ENCODE measurements at places on chromosomes 12 and 14. TPM values are rescaled to one million over a fixed set of nuclear protein-coding genes. Genes with fewer than 3 reads are reported as not detected.

Gene ANO4
- polyA plus RNA-seq = not detected

Gene LRTM2
- polyA plus RNA-seq = not detected

Gene CISTR
- polyA plus RNA-seq = not detected

Gene ZBTB25
- polyA plus RNA-seq = 38.2 TPM

Gene ABCC9
- not detected for polyA plus RNA-seq

Gene ANKRD33
- not detected for polyA plus RNA-seq

GRCh38 chr12:77817276-77817675 is 13.4 kb upstream of the NAV3 start:
- H3K36me3 ChIP-seq = no peaks in the 10 kb centered on the region
- no peak overlapping the region for H3K4me3 ChIP-seq
- no peaks in the 10 kb centered on the region for H3K27me3 ChIP-seq
- H3K4me1 ChIP-seq = no peaks in the 10 kb centered on the region

GRCh38 chr14:99677231-99678140 is 6.6 kb upstream of the CYP46A1 start:
- DNase-seq = no peak
- H3K27me3 ChIP-seq = peaks cover 10% of the 10 kb centered on the region
- no peaks in the 10 kb centered on the region for H3K36me3 ChIP-seq
- H3K27ac ChIP-seq = no peak overlapping the region

- no peaks in the 10 kb centered on the region for H3K36me3 ChIP-seq
- DNase-seq = peak; percentile 33
- no peak overlapping the region for H3K27ac ChIP-seq
- H3K4me1 ChIP-seq = no peaks in the 10 kb centered on the region
Observed at GRCh38 chr14:61385002-61385685, 63.8 kb downstream of the PRKCH start.

DNA sequence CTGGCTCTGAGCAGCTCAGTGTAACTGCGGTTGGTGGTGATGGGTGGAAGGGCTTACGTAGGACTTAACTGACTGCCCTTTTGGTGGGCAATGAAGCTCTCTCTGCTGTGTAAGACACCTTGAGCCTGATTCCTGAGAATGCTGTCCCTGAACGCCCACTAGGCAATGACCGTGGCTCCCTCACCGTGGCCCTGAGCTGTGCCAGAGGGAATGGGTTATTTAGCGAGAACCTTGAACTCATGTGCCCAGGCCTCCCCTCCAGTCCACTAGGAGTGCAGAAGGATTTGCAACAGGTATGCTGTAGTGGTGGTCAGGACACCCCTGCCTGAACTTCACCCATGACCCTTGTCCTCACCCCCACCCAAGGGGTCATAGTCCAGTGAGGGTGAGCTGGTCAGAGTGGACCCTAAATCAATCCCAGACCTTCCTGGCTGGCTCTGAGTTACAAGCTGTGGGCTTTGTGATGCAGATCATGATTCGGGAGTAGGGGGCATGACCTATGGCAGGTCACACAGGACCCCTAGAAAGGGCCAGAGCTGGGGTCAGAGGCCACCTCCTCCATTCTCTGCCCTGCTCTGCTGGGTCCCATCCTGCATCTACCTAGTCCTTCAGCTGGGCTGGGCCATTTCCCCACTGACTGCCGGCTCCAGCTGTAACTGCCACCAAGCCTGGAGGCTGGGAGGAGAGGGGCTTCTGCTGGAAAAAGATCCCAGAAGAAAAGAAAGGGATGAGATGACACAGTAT is 14.5 kb upstream of the ANKRD33 start:
- H3K4me3 ChIP-seq = no peak overlapping the region
- no peak overlapping the region for H3K27ac ChIP-seq
- H3K36me3 ChIP-seq = no peaks in the 10 kb centered on the region
- H3K27me3 ChIP-seq = peaks cover 9% of the 10 kb centered on the region
- H3K4me1 ChIP-seq = peaks cover 14% of the 10 kb centered on the region

GRCh38 chr14:68199554-68200151 is 380.1 kb downstream of the RAD51B start:
- H3K4me3 ChIP-seq = no peak overlapping the region
- H3K4me1 ChIP-seq = peaks cover 7% of the 10 kb centered on the region
- no peak overlapping the region for H3K27ac ChIP-seq
- DNase-seq = no peak

GRCh38 chr12:57193706-57194245 is 22.8 kb upstream of the NXPH4 start:
- no peaks in the 10 kb centered on the region for H3K4me1 ChIP-seq
- H3K36me3 ChIP-seq = no peaks in the 10 kb centered on the region
- H3K27me3 ChIP-seq = no peaks in the 10 kb centered on the region
- H3K4me3 ChIP-seq = no peak overlapping the region
- no peak for DNase-seq

DNA sequence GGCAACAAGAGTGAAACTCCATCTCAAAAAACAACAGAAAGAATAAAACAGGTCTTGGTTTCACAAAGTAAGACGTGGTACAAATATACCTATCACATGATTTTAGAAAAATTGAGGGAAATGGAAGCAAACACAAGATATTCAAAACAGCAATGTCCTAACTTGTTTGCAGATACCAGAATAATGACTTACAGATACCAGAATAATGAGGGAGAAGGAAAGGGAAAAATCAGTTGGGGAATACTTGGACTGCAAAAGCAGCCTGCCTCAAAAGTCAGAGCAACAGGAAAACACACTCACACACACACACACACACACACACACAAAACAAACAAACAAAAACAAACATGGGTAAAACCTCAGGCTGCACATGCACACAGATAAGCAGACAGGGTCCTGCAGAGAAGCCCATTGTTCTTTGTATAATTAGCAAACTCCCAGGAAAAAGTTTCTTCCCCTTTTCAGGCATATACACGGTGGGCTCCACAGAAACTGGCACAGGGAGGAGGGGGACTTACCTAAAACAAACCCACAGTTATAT is 65.7 kb upstream of the CAPRIN2 start:
- no peak for DNase-seq
- peaks cover 11% of the 10 kb centered on the region for H3K4me1 ChIP-seq
- no peak overlapping the region for H3K27ac ChIP-seq
- H3K36me3 ChIP-seq = no peaks in the 10 kb centered on the region
- H3K4me3 ChIP-seq = no peak overlapping the region

GRCh38 chr12:80670214-80670613 is 37.2 kb upstream of the MYF6 start:
- H3K36me3 ChIP-seq = no peaks in the 10 kb centered on the region
- H3K27ac ChIP-seq = no peak overlapping the region

- DNase-seq = no peak
- H3K4me3 ChIP-seq = no peak overlapping the region
- no peak overlapping the region for H3K27ac ChIP-seq
- H3K27me3 ChIP-seq = peaks cover 5% of the 10 kb centered on the region
- H3K36me3 ChIP-seq = no peaks in the 10 kb centered on the region
Observed at GRCh38 chr12:53645165-53645564, 19.0 kb upstream of the ATF7 start.

- no peak overlapping the region for H3K4me3 ChIP-seq
- peaks cover 28% of the 10 kb centered on the region for H3K36me3 ChIP-seq
- DNase-seq = no peak
- no peaks in the 10 kb centered on the region for H3K27me3 ChIP-seq
- no peaks in the 10 kb centered on the region for H3K4me1 ChIP-seq
Observed at GRCh38 chr12:45388545-45388944, 172.7 kb downstream of the ANO6 start.

DNA sequence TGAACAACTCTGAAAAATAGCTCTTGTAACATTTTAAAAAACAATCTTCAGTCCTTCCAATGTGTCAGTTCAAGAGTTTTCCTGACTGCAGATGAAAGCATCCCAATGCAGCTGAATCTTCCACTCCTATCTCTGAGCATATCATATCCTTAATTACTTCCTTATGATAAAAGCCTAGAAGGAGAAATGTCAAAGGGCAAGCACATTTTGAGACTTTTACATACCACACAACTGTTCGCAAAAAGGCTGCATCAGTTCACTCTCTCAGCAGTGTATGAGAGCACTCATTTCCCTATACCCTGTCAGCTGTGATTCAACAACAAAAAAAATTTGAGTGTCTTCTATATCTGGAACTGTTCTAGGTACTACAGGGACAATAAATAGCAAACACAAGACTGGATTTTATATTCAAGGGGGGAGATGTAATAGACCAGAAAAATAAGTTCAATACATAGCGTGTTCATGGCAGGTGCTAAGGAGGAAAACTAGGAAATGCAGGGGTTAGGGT is 66.1 kb downstream of the ACADS start:
- no peak overlapping the region for H3K27ac ChIP-seq
- H3K36me3 ChIP-seq = peaks cover 22% of the 10 kb centered on the region
- no peak overlapping the region for H3K4me3 ChIP-seq
- no peak for DNase-seq

- H3K4me1 ChIP-seq = no peaks in the 10 kb centered on the region
- DNase-seq = no peak
- no peak overlapping the region for H3K27ac ChIP-seq
- no peak overlapping the region for H3K4me3 ChIP-seq
- H3K27me3 ChIP-seq = no peaks in the 10 kb centered on the region
Observed at GRCh38 chr14:103733651-103734050, 18.0 kb downstream of the ZFYVE21 start.

- H3K27ac ChIP-seq = peak overlapping the region; percentile 23
- no peaks in the 10 kb centered on the region for H3K27me3 ChIP-seq
- DNase-seq = no peak
- no peak overlapping the region for H3K4me3 ChIP-seq
- peaks cover 31% of the 10 kb centered on the region for H3K4me1 ChIP-seq
- no peaks in the 10 kb centered on the region for H3K36me3 ChIP-seq
Observed at GRCh38 chr14:39229601-39230110, 4.1 kb upstream of the MIA2 start.

DNA sequence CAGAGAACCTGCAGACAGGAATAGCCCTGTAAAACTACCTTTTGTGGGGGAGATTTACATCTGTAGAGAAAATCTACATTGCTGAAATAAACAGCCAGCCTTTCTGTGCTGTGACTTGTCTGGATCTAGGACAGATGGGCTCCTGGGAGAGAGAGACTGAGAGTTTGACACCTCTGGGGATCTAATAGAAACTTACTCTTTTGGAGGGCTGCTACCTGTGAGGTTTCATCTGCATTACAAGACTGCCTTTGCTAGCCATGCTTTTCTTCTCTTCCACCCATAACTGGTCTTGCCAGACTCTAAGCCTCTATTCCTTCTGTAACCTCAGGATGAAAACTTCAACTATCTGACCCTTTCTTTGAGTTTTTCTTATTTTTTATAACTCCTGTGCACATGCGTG is 452.6 kb downstream of the ZFP36L1 start:
- H3K4me3 ChIP-seq = no peak overlapping the region
- no peak overlapping the region for H3K27ac ChIP-seq
- no peak for DNase-seq
- no peaks in the 10 kb centered on the region for H3K36me3 ChIP-seq
- H3K4me1 ChIP-seq = peaks cover 36% of the 10 kb centered on the region

- H3K27ac ChIP-seq = no peak overlapping the region
- H3K4me1 ChIP-seq = no peaks in the 10 kb centered on the region
- DNase-seq = no peak
- H3K36me3 ChIP-seq = peaks cover 87% of the 10 kb centered on the region
Observed at GRCh38 chr14:64107438-64107837, 186.7 kb downstream of the ESR2 start.

GRCh38 chr12:120110550-120111501 is 5.7 kb downstream of the RAB35 start:
- H3K27ac ChIP-seq = peak overlapping the region; percentile 47
- no peaks in the 10 kb centered on the region for H3K27me3 ChIP-seq
- DNase-seq = peak; percentile 38
- H3K36me3 ChIP-seq = peaks cover 3% of the 10 kb centered on the region

- H3K4me3 ChIP-seq = no peak overlapping the region
- no peak overlapping the region for H3K27ac ChIP-seq
- H3K4me1 ChIP-seq = no peaks in the 10 kb centered on the region
- no peak for DNase-seq
- peaks cover 11% of the 10 kb centered on the region for H3K27me3 ChIP-seq
- H3K36me3 ChIP-seq = no peaks in the 10 kb centered on the region
Observed at GRCh38 chr12:13288501-13288900, 92.0 kb downstream of the EMP1 start.

DNA sequence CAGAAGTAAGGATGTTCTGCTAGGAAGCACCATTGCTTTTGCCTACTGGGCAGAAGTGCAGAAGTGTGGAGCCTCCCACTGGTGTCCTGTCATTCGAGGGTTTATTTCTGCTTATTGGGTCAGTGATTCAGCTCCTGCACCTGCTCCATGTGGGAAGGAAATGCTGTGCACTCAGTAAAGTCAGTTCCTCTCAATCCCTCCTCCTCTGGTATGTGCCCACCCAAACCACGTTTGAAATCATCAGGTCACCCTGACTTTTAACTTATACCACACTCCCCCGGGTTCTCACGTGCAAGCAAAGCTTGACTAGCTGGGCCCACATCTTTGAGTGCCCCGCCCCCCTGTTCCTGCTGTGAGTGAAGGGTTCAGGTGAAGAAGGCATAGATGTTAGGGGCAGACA is 223.7 kb downstream of the CHST11 start:
- DNase-seq = no peak
- H3K4me1 ChIP-seq = peaks cover 27% of the 10 kb centered on the region
- no peak overlapping the region for H3K4me3 ChIP-seq
- no peak overlapping the region for H3K27ac ChIP-seq
- no peaks in the 10 kb centered on the region for H3K36me3 ChIP-seq

GRCh38 chr14:63523735-63524426 is 19.3 kb downstream of the PPP2R5E start:
- H3K4me3 ChIP-seq = no peak overlapping the region
- H3K36me3 ChIP-seq = peaks cover 4% of the 10 kb centered on the region
- H3K27ac ChIP-seq = peak overlapping the region; percentile 77
- H3K4me1 ChIP-seq = peaks cover 44% of the 10 kb centered on the region
- no peaks in the 10 kb centered on the region for H3K27me3 ChIP-seq

DNA sequence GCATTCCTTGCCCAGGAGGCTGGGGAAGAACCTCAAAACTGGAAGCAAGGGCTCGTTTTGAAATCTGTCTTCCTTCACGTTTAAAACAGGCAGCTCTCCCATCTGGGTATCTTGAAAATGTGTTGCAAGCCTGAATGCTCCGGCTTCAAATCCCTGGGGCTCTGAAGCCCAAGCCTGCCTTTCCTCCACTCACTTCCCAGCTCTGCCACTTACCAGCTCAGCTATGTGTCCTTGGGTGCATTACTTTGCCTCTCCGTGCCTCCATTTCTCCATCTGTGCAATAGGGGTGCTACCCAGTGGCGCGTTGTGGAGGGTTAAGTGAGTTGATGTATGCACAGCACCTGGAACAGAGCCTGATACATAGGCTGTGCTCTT is 97.6 kb downstream of the GCH1 start:
- no peak for DNase-seq
- no peaks in the 10 kb centered on the region for H3K36me3 ChIP-seq
- H3K27me3 ChIP-seq = peaks cover 10% of the 10 kb centered on the region
- no peak overlapping the region for H3K27ac ChIP-seq
- H3K4me3 ChIP-seq = no peak overlapping the region

DNA sequence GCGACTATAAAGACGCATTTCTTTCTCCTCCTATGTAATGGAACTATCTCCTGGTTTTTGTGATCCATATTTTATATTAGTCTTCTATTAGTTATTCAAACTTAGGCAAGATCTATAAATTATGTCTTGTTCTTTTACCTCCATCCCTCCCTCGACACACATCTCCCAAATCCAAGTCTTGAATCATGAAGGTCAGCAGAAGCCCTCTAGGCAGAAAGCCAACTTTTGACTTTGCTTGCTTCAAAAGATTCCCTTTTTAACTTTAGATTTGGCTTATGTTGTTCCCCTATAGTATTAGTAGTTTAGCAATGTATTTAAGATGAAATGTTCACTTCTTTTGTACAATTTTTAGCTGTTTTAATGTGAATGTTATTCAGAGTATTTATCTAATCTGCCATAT is 689.8 kb downstream of the SLC6A15 start:
- H3K4me1 ChIP-seq = no peaks in the 10 kb centered on the region
- no peaks in the 10 kb centered on the region for H3K36me3 ChIP-seq
- no peak for DNase-seq
